ENCODE measurements at places on chromosomes 2 and 18.
A peak's percentile ranks its signal among the peaks of the same experiment; 100 is the strongest.

- no peak for DNase-seq
Measured at GRCh38 chr18:54127759-54128378, 96.6 kb downstream of the MBD2 start.

GRCh38 chr2:127080938-127081755, 25.8 kb downstream of the BIN1 start:
- DNase-seq: peak; percentile 69

GRCh38 chr2:197669077-197669476, 6.3 kb downstream of the RFTN2 start:
- no peak for DNase-seq

DNA sequence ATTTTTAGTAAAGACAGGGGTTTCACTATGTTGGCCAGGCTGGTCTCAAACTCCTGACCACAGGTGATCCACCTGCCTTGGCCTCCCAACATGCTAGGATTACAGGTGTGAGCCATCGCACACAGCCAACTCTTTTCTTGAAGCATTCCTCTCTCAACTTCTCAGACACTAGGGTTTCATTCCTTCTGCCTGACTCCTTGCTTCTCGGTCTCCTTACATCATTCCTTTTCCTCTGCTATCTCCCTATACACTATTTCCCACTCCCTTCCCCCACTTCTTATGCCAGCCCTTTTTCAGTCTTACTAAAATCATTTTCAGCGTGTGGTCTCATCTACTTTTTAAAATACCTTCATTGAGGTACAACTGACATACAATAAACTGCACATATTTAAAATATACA, 6.1 kb downstream of the SOS1 start:
- DNase-seq: no peak

DNA sequence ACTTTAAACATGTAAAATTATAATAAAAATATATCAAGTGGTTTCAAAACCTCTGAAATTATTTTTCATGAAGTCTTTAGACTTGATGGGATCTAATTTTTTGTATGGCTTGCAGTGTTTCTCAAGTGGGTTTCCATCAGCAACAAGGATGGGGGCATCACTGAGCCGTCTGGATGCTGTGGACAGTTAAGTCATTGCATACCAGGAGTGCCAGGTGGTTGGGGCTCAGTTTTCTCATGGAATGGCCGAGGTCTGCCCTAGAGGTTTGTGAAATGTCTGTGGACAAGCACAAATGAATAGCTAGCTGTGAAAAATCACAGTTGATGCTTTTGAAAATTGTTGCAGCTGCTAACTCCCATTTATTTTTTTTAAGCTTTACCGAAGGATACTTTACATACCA, 1.7 kb downstream of the PRELID3A start:
- DNase-seq: no peak

- no peak for DNase-seq
Measured at GRCh38 chr18:33697498-33697897, 119.5 kb downstream of the ASXL3 start.

- no peak for DNase-seq
Measured at GRCh38 chr2:236238751-236239150, 25.5 kb downstream of the ASB18 start.

DNA sequence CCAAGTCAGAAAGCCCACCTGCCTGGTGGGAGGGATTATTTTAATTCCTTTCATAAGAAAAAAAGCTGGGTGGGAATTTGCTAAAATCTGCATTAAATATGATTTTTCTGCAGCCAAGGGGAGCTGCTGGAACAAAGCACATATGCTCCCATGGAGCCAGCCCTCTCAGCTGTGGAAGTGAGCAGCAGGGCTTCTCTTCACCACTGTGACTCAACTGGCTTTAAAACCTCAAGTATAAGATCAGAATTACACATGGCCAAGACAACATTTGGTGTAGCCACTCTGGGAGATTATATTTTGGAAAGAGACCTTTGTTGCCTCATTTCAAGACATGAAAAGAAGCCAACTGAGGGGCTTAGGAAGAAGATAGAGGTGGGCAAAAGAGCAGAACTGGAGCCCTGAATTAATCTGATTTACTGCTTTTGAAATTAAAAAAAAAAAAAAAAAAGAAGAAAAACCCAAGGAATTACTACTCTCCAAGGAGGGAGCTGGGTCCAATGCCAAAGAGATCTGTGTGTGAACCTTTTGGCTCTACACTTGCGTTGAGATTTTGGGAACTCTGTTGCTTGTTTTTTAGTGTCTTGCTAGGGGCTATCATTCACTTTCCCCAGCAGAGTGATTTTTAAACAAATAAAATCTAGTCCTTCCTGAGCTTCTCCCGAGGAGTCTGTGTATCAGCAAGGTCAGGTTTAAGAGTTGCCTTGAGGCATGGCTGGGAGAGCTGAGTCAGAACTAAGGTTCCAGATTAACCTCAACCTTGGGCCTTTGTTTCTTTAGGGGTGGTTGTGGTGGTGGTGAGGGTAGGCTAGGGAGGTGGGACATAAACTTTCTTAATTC, 6.0 kb downstream of the LHCGR start:
- DNase-seq: no peak
